ENCODE measurements at places on chromosomes 6 and 20.
A peak's percentile ranks its signal among the peaks of the same experiment; 100 is the strongest.

DNA sequence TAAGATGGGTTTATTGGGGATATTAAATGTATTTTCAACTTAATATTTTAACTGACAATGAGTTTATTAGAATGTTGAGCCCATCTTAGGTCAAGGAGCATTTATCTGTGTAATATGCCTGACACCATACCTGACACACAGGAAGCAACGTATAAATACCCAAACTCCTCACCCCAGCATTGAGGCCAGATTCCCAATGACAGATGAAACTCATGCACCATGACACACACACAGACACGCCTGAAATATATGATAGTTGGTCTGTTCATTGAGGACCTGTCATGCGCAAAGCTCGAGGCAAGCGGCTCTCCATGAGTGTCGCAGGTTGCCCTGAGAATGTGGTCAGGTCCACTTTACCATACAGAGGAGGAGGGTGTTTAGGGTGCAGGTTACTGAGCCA lies 64.1 kb downstream of the GFOD1 start:
- no peak for DNase-seq

DNA sequence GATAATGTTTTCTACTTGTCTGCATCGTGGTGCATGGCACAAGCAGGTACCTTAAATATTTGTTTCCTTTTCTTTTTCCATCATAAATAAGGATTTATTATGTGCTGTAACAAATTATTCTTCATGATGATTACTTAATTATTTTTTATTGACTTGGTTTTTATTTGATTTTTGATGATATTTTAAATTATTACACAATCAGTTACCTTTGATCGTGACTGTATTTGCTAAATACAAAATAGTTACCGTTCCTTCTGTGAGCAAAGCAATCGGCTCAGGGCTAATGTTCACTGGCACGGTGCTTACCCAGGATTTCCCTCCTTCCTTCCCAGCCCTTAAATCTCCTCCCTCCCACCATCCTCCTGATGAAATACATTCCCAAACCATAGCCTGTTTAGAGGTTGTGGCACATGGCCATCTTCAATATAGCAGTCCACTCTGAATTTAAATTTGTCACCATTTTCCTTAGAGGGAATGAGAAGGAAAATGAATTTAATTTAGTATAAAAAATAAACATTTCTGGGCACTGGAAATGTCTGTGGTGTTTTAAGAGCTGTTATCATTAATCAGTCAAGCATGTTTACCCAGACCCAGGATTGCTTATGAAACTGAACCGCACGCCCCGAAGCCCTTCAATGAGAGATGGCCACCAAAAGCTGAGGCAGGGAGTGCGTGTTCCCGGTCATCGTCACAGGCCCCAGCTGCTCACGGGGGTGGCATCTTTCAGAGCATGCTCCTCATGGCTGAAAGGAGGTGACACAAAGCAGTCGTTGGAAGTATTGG lies 23.0 kb upstream of the EXOC2 start:
- no peak for DNase-seq

DNA sequence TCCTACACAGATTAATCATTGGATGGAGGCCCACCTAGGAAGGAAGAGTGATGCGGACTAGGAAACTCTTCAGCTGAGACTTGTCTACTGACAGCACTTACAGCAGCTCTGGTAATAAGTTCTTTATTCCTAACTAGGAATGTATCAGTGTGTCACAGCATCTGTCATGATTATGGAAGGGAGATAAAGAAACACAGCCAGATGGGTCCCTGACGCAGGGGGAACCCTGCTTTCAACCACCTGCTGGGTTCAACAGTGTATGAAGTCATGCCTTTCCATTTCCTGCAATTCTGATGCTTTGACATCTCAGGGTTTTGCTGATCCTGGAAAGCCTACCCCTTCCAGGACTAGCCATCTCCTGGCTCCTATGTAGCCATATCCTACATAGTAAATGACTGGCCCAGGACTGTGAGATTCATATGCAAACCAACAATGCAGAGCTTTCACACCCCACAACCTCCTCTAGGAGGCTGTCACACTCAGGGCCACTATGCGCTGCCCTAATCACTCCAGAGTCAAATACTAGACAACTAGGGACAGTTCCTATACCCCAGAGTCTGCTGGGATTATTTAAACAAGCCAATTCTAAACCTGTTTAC lies 29.0 kb upstream of the MANEA start:
- no peak for DNase-seq

GRCh38 chr6:53263917-53264316 lies 84.8 kb downstream of the ELOVL5 start:
- DNase-seq = no peak

DNA sequence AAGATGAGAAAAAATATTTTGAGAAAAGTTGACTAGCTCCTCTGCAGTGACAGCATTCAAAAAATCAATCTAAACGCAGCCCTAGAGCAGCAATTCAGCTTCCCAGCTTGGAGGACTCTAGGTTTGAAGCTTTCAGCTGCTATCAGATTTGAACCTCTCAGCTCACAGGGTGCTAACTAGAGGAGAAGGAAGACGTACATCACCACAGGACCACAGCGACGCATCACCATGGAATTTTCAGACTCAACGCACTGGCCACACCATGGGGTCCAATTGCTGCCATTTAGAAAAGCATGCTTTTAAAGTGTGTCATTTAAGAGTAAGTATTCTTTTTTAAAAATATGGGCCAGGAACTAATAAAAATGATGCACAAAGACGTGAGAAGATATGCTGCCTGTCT lies 45.0 kb upstream of the FUCA2 start:
- peak; percentile 75 for DNase-seq

- no peak for DNase-seq
Observed at GRCh38 chr6:41426888-41427641, 91.7 kb downstream of the NCR2 start.

DNA sequence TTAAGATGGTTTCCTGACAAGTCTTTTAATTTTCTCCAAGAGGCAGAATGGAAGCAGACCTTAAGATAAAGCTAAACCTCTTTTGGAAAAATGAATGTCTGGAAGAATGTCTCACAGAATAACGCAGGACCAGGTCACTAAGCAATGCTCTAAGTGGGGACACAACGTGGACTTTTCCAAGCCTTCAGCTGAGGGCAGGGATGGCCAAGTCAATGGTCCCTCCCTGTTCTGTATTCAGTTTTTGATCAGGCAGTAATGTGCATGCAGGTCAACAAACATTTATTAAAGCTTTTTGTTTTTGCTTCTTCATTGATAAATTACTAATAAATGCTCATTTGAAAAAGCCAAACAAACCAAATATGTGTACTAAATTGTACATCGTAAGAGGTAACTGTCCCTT lies 2.0 kb upstream of the RNF182 start:
- DNase-seq = no peak

GRCh38 chr6:14159090-14159489 lies 41.5 kb downstream of the CD83 start:
- DNase-seq = no peak

DNA sequence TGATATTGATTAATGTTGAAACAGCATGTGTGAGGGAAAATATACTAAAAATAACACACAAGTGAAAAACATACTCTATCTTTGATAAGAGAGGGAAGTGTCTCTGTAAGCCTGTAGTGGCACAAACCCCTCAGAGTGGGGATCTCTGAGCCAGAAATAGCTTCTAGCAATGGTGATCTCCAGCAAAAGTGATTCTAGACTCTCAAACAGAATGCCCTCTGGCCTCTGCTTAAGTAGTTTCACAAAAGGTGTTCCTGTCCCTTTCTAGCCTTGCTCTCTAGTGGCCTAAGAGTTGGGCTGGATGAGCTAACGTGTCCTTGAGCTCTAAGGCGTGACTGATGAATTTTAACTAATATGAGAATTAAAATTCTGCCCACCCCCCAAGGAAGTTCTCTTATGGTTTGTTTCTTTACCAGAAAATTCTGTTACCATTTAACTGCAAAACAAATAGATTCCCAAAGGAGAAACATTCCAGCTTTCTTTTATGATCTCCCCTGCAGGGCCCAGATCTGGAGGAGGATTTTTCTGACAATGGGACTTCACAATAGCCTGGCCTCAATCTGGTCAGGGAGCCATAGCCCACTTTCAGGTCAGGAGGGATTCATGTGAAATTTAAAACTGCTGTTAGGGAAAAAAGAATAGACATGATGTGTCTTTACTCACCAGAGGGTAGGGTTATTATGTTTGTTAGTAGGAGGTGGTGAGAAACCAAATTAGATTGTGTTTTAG lies 182.5 kb upstream of the LAMP5 start:
- DNase-seq = no peak

- DNase-seq = no peak
Observed at GRCh38 chr20:34829191-34829590, 3.7 kb upstream of the NCOA6 start.

GRCh38 chr20:43034981-43035724 lies 154.6 kb downstream of the PTPRT start:
- DNase-seq = no peak

GRCh38 chr6:117615750-117616390 lies 13.6 kb upstream of the GOPC start:
- no peak for DNase-seq

DNA sequence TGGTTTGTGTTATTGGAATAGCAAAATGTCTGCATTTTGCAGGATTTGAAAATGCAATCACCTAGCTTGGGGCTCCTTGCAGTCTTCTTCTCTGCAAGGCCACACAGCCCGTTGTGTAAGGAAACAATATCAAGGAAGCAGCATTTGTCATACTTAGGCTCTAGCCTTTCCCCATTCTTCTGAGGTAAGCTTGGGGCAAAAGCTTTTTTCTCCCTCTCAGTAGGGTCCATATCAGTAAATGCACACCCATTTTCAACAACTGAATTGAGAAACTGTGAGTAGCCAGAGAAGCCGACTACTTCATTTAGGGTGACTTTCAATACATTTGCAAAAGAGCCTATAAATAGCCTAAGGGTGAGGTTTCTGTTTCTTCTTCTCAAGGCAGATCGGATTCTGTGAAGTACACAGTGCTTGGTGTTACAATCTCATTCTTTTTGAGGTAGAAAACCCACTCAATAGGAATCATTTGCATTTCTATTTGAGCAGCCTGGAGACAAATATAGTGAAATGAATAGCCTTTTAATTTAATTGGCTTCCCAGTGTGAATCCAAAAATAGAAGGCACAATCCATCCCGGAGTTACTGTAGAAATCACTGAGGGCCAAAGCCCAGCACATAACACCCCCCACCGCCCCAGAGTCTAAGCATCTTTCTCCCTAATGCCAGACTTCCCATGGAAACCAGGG lies 61.8 kb downstream of the BTBD3 start:
- no peak for DNase-seq

- DNase-seq = no peak
Observed at GRCh38 chr6:31272836-31273626, 1.1 kb upstream of the HLA-C start.

- DNase-seq = peak; percentile 34
Observed at GRCh38 chr6:147508866-147509608, 547 bp downstream of the SAMD5 start.

DNA sequence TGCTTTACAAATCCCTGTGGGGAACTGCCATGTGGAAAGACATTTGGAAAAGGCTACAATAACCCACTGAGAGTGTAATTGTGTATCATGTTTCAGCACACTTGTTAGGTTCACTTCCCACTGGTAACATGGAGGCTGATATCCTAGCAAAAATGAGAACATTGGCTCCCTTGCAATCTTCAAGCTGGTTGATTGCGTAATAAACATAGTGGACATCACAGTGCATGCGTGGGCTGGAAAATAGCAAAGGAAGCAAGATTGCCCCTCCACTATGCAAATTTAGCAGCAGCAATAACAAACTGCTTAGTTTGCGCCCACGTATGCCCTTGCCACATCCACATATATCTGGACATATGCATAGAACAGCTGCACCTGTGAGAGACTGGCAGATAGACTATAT lies 410.2 kb downstream of the MEI4 start:
- DNase-seq = no peak

DNA sequence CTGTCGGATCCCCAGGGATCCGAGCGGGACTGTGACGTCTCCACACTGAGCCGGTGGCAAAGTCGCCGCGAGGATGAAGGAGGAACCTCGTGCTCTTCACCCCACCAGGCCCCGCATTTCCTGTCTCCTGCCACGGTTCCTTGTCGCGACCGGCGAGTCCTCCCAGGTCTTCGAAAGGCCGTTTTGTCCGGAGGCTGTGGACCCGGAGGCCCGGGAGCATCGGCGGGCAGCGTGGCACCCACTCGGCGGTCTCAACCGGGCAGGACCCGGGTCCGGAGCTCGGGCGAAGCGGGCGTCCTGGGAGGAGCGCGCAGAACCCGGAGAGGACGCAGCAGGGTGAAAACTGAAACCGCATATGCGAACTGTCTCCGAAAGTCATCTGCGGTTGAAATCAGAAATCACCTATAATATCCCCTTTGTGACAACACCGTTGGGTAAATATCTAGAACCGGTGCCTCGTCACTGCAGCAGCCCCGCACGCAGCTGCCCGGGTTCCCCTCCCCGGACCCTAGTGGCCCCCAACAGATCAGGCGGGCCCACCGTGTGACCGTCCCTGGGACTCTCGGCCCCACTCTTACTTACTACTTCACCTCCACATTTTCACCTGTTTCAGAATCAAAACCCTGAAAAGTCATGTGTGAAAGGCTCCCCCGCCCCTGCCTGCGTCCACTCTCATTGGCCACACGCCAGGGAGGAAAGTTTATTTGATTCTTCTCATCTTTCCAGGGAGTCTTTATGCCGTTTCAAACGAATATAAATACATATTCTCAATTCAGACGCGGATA lies 3.1 kb upstream of the ULBP2 start:
- DNase-seq = no peak

DNA sequence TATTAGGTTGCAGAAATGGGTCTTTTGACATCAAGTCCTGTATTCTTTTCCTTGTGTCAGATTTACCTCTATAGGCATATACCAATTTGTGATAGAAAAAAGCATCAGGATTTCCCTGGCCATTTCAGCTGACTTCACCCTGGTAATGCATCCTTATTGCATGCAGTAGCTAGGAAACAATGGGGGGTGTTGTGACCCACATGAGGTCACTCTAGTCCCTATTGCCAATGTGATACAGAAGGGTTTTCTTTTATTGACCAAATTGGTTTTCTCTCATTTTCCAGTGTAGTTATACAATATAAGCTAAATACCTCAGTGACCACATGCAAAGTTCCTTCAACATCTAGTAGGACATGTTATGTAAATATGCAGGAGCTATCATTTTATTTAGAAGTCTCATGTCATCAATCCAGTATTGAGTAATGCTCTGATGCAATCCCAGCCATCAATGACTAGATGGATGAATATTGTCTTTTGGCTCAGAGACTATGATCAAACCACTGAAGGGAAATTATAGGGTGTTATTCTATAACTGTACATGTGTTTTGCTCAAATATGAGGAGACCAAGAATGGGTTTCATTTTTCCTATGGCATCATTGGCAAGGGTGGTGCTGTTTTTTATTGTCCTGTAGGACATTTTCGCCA lies 177.7 kb downstream of the KLHL32 start:
- no peak for DNase-seq

- no peak for DNase-seq
Observed at GRCh38 chr6:156474507-156475120, 302.6 kb upstream of the ARID1B start.

DNA sequence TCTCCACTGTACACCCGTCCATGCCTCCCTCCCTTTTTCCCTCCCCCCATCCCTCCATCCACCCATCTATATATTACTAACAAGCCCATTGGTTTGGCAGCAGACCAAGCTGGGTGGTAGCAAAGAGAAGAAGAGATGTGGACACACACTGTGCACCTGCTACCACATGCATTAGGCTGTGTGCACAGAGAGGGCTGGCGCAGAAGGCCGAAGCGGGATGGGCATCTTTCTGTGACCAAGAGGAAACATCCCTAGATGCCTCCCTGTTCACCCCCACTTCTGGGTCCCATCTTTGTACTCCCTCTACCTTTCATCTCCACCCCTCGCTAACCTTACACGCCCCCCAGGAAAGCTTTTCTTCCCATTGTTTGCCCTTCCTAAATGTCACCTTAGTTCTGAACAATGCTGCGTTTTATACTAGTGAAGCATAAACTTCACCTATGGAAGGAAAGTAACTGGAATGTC lies 64.9 kb upstream of the AFDN start:
- DNase-seq = no peak

All from AG08396 (cell line).